Purkinje cell (primary cell): ENCODE measurements at places on chromosomes 1 and 21. TPM values are rescaled to one million over a fixed set of nuclear protein-coding genes. Genes with fewer than 3 reads are reported as not detected.

TMEM125 gene
- 0.27 TPM in 2 replicates for polyA plus RNA-seq

SOX13 gene
- polyA plus RNA-seq = 0.07 and 0.24 TPM in 2 replicates

PERM1 gene
- not detected in 2 replicates for polyA plus RNA-seq

TRIM45 gene
- polyA plus RNA-seq = 4.1 and 4.9 TPM in 2 replicates

CALML6 gene
- polyA plus RNA-seq = not detected in 2 replicates

RNU1-1 gene
- not detected in 2 replicates for polyA plus RNA-seq

TNN gene
- polyA plus RNA-seq = not detected in 2 replicates
